ENCODE measurements at places on chromosomes 7 and 10.
A peak's percentile ranks its signal among the peaks of the same experiment; 100 is the strongest.

GRCh38 chr10:59181668-59182067 lies 5.2 kb downstream of the PHYHIPL start:
- DNase-seq = no peak

GRCh38 chr7:69360913-69361312 lies 237.4 kb upstream of the AUTS2 start:
- DNase-seq = no peak

DNA sequence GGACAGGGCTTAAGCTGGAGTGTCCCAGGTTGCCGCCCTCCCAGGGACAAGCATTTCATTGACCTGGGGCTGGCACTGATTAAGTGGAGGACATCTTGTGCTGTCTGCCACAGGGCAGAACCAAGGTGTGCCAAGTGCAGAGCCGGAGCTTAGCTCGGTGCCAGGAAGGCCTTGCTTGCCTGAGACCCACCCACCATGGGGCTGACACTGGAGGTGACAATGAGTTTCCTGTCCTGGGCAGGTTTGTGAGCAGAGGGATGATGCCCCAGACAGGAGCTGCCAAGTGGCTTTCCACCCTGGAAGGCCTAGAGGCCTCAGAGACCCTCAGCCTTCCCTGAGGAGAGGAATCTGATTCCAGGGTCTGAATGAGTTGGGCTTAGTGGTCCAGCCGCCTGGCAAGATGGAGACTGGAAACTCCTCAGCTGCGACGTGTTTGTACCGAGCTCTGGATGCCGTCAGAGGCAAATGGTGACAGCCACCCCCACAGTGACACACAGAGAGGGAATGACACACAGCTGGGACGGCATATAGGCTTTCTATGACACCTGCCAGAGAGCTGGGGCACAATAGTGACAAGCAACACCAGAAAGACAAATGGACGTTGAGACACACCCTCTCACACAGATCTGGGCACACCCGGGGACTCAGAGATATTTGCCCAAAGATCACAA lies 2.6 kb downstream of the ADCYAP1R1 start:
- DNase-seq = no peak

DNA sequence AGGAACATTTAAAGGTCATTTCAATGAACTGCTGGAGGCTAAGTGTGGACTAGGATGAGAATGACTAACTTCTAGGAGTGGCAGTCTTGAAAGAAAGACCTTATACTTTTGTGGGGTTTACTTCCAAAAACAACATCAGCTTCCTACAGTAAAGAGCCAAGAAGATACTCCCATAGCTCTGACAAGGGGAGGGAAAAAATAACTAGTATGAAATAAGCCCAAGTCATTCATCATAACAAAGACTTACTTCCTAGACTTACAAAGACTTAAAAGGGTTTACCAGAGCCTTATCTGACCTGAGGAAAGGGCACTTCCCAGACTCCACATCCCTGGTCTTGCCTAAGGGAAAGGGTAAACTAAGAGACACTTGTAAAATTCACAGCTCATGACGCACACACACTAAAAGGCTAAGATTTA lies 31.7 kb downstream of the ARHGAP12 start:
- DNase-seq = no peak

DNA sequence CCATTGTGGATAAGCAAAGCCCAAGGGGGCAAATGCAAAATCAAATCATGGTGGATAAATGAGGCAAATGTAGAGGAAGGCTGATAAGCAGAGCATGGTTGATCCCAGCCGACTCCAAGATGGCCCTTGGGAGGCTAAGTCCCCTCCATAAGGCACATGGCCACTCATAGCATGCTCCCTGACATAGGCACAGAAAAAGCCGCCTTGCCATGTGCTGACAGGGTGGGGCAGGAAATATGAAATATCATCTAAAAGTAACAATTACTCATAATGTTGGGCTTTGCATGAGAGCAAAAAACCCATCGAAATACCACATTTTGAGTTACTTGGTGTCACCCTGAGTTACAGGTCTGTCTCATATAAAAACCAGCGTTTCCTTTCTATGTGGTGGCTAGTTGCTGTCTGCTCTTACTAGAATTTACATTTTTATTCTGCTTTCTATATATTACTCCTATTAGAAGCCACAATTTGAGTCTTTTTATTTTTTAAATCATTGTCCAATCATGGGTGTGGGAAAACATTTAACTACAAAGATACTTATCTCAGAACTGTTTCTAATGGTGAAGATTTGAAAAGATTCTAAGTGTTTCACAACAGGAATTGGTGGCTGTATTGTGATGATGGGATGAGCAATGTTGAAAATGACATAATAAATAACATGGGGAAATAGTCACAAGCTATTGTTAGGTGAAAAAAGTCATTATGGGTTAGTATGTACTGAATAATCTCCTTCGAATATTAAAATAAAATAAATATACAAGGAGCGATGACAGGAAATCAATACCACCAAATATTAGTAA lies 102.7 kb downstream of the CUBN start:
- peak; percentile 55 for DNase-seq

DNA sequence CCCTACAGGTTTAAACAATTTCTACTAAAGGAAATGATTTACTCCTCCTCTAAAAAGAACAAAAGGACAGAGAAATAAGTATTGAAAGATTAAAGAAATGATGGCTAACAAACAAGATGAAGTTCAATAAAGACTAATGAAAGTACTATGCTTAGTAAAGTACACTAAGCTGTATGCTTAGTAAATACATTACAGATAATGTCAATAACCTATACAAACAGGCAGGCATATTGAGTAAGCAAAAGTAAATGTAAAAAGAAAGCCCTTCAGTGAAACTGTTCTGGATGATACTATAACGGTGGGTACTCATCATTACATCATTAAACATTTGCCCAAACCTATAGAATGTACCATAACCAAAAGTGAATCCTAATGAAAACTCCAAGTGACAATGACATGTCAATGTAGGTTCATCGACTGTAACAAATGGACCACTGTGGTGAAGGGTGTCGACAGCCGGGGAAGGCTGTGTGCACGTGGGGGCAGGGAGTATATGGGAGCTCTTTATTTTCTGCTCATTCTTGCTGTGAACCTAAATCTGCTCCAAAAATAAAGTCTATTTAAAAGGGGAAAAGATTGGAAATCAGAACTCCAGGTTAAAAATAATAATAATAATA lies 34.0 kb downstream of the CYTH3 start:
- DNase-seq = no peak

- DNase-seq = no peak
Observed at GRCh38 chr7:3573151-3573550, 272.1 kb downstream of the SDK1 start.

GRCh38 chr10:99708428-99709012 lies 23.4 kb downstream of the COX15 start:
- no peak for DNase-seq

- DNase-seq = no peak
Observed at GRCh38 chr10:43125274-43125845, 12.9 kb upstream of the CSGALNACT2 start.

- no peak for DNase-seq
Observed at GRCh38 chr10:48517911-48518811, 86.7 kb downstream of the ARHGAP22 start.

GRCh38 chr10:132908621-132909295 lies 33.6 kb downstream of the CFAP46 start:
- no peak for DNase-seq

DNA sequence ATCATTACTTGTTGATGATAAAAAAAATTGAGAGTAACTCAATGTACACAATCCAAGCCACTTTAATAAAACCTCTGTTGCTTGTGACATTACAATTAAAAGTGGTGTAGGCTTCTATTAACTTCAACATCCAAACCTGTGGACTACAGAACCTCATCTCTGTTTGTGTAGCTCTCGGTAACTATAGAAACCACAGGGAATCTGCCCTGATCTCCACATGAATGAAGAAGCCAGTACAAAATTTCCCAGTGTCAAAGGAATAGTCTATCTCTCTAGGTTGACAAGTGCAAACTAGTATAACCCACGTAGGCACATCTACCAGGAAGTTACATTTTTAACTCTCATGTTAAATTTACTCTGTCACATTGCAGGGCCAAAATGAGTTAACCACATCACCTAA lies 204.3 kb downstream of the CHCHD3 start:
- no peak for DNase-seq

DNA sequence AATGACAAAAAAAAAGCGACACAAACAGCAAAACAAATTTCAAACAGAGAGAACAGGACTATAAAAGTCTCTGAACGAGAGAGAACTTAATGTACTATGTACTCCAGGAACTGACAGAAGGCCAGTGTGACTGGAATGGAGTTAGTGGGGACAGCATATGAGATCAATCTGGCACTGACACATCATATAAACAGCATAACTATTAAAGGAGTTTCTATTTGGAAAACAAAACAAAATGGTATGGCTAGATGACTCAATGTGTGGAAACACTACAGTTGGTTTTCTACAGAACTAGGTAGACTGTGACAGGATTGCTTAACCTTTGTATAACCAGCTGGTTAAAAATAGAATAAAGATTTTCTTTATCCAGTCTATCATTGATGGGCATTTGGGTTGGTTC lies 232.9 kb upstream of the KAT6B start:
- DNase-seq = no peak

- DNase-seq = no peak
Observed at GRCh38 chr10:98316661-98317060, 48.7 kb upstream of the LOXL4 start.

DNA sequence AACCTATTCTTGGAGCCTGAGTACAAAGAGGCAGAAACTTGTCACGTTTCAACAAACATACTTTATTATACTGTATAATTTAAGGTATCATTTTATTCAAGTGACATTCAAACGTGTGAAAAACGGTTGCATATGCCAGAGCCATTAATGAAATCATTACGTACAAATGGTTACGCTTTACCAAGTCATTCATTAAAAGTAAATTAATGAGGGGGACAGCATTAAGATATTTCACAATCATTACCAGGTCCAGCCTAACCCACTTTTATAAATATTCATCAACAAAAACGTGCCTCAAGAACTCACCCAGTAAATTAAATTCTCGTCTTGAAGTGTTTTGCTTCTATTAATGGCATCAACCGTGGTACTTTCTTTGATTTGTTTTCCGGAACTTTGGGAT lies 253.0 kb downstream of the RPS24 start:
- DNase-seq = no peak

GRCh38 chr10:104642658-104643302 lies 1.7 kb downstream of the SORCS3 start:
- peak; percentile 36 for DNase-seq

- DNase-seq = no peak
Observed at GRCh38 chr10:25103703-25104102, 71.1 kb upstream of the GPR158 start.

- DNase-seq = no peak
Observed at GRCh38 chr10:93710333-93710909, 8.0 kb upstream of the FRA10AC1 start.

DNA sequence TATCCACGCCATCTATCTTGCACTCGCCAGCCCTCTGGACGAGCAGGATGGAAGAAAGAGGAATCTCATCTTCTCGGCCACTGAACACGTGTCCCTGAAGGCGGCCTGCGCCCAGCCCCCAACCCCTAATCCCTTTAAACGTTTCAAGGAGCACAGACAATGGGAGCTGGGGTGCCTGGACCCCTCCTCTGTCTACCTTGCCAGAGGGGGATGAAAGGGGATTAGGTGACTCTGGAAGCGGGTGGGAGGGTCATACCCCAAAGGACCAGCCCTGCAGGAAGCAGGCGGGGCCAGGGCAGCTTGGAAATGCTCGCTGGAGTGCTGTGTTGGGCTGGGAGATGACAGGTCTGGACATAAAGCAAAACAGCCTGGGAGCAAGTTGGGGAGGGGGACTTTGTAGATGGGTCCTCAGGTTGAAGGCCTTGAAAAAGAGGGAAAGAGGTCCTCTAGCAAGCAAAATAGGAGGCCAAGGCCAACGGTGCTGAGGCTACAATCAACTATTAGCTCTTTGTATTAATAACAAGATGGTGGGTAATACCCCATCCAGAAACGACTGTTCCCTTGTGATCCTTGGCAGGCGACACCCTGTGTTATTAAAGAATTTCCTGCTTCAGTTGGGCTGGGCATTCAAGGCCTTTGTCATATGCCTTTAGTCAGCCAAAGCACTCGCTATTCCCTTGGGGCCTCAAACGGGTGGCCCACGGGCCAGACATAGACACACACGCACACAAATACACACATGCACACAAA lies 126.5 kb upstream of the UNC5B start:
- DNase-seq = no peak

- no peak for DNase-seq
Observed at GRCh38 chr7:63040966-63041610, 957.6 kb upstream of the ZNF722 start.

- DNase-seq = no peak
Observed at GRCh38 chr7:48182718-48183369, 11.6 kb downstream of the ABCA13 start.

DNA sequence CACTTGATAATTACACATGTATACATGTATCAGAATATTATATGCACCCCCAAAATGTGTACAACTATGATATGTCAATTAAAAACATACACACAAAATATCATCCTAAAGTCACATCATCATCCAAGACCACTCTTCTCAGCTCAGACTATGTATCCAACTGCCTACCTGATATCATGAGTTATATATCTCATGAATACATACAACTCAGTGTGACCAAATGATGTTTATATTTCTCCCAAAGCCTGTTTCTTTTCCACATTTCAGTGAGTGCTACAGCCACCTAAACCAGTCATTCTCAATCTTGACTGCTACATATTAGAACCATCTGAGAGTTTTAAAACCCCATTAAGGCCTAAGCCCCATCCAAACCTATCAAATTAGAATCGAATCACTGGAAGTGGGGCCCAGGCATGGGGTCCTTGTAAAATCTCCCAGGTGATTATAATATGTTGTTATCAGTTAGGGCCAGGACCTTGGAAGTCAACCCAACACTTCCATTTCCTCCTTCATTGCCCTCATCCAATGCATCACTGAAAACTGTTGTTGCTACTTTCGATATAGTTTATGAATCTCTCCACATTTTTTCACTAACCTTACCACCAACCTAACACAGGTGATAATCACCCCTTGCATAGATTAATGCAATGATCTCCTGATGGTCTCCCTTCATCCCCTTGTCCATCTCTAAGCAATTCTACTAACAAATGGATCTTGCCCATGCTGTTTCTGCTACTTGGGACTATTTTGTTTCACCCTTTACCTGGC lies 53.8 kb upstream of the ITGB8 start:
- DNase-seq = no peak

- no peak for DNase-seq
Observed at GRCh38 chr10:43227911-43228782, 38.7 kb downstream of the RASGEF1A start.

DNA sequence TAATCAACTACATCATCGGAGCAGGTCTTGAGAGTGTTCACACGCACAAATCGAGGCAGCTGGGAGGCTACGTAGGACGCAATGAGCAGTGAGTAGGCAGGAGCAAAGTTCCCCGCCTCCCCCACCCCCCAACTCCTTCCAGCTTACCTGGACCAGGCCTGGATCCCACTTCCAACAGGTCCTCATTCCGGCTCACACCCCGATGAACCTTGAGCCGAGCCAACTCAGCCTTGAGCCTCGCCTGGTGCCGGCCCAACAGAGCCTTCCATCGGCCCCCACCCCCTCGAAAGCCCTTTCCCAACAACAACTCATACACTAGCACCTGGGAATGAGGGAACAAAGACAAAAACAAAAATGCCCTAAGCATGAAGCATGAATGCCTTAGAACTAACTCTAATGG lies 1.2 kb downstream of the NSUN5 start:
- DNase-seq = no peak
